ENCODE measurements at places on chromosomes 1 and 21. TPM values are rescaled to one million over a fixed set of nuclear protein-coding genes. Genes with fewer than 3 reads are reported as not detected.

GRCh38 chr1:33524586-33524985 is 52.1 kb downstream of the ZSCAN20 start:
- no peaks in the 10 kb centered on the region for H3K4me1 ChIP-seq
- peaks cover 6% of the 10 kb centered on the region for H3K27me3 ChIP-seq
- H3K27ac ChIP-seq, result no peak overlapping the region
- H3K36me3 ChIP-seq, result no peaks in the 10 kb centered on the region
- H3K4me3 ChIP-seq, result no peak overlapping the region

DNA sequence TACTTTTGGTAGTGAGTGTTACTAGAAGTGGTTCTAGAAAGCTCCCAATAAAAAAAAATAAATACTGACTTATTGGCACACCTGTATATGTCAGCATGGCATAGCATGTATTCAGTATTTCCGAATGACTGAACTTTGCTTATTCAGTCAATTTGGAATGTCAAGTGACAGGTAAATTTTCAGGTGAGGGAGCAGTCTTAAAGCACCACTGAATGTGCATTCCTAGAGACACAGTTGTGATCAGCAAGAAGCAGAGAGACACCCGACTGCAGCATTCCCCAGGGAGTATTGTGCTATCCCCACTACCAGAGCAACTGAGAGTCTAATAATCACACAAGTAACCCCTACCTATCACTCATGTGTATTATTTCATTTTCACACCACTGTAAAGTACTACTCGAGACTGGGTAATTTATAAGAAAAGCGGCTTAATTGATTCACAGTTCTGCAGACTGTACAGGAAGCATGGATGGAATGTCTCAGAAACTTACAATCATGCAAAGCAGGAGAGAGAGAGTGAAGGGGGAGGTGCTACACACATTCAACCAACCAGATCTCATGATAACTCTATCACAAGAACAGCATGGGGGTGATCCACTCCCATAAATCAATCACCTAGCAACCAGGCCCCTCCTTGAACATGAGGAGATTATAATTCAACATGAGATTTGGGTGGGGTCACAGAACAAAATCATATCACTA is 201.5 kb downstream of the TBX15 start:
- no peaks in the 10 kb centered on the region for H3K4me1 ChIP-seq
- H3K27me3 ChIP-seq, result no peaks in the 10 kb centered on the region
- no peak for DNase-seq
- H3K27ac ChIP-seq, result no peak overlapping the region
- no peaks in the 10 kb centered on the region for H3K36me3 ChIP-seq

Gene TRIM46
- total RNA-seq, result 10.7 TPM

DNA sequence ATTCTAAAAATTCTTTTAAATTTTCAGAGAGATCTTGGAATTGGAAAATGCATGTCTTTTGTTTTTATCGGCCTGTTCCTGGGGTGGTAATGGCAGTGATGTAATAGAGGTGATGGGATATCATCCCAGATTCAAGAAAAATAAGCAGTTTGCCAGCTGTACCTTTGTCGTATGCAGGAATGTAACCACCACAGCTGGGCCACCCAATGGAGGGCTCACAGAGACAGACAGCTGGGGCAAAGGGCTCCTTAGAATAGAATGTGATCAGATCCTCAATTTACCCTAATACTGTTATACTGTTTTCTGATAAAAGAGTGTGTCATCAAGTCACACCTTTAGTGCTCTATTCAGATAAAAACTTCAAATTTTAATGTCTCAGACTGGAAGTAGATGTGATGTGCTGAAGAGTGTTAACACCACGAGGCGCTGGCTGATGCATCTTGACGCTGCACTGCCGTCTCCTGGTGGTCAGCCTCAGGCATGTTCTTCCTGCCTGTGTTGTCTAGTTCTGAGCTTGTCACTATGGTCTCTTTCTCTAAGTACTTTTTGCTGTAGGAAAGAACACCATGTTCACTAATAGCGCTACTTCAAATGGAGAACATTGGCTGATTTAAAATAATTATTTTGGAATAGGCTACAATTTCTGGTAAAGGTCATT is 78.8 kb downstream of the C1orf21 start:
- no peaks in the 10 kb centered on the region for H3K36me3 ChIP-seq
- no peak overlapping the region for H3K27ac ChIP-seq
- H3K4me3 ChIP-seq, result no peak overlapping the region
- no peaks in the 10 kb centered on the region for H3K4me1 ChIP-seq

DNA sequence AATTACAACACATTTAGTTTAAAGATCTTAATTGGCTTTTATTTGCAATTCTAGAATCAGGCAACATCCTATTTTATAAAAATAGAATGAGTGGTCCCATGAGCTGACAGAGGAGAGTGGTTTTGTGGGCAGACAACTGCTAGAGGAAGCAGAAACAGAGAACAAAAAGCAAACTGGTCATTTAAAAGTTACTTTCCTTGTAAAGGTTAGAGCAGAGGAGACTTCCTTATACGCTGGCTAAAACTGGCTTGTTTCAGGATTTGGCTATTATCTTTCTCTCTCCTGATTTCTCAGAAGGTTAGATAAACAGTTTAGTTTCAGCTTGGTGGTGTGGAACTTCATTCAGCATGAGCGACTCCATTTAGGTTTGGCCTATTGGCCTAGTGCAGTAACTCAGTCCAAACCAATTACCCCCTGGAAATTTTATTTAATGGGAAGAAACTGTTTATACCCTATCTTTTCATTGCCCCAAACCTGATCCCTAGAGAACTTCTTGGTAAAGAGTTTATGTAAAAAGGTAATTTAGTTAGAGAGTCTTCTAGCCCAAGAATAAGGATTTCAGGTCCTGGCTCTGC is 32.2 kb upstream of the IL20 start:
- no peak overlapping the region for H3K4me3 ChIP-seq
- H3K4me1 ChIP-seq, result peaks cover 38% of the 10 kb centered on the region
- peaks cover 32% of the 10 kb centered on the region for H3K27me3 ChIP-seq
- DNase-seq, result no peak
- H3K36me3 ChIP-seq, result no peaks in the 10 kb centered on the region

Gene OLFML3
- not detected for total RNA-seq

GRCh38 chr1:75174031-75174760 is 40.0 kb downstream of the LHX8 start:
- no peaks in the 10 kb centered on the region for H3K4me1 ChIP-seq
- H3K36me3 ChIP-seq, result no peaks in the 10 kb centered on the region
- no peaks in the 10 kb centered on the region for H3K27me3 ChIP-seq
- no peak overlapping the region for H3K4me3 ChIP-seq
- DNase-seq, result no peak

DNA sequence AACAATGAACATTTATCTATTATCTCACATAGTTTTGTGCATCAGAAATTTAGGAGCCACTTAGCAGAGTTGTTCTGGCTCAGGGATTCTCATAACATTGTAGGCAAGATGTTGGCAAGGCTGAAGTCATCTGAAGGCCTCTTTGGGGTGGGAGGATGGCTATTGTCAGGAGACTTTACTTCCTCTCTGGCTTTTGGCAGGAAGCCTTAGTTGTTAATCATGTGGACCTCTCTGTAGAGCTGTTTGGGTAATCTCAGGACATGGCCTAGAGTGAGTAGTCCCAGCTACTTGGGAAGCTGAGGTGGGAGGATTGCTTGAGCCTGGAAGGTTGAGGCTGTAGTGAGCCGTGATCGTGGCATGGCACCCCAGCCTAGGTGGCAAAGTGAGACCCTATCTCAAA is 40.2 kb downstream of the RASAL2 start:
- DNase-seq, result no peak
- H3K4me1 ChIP-seq, result no peaks in the 10 kb centered on the region
- H3K27ac ChIP-seq, result no peak overlapping the region
- no peak overlapping the region for H3K4me3 ChIP-seq
- no peaks in the 10 kb centered on the region for H3K36me3 ChIP-seq

Gene ERG
- 0.14 TPM for total RNA-seq

All from activated CD4-positive, alpha-beta T cell treated with anti-CD3 and anti-CD28 coated beads, Interleukin-2, amount 10 ng/mL, durations not matched to agents 24 days and 14 days (primary cell).